ENCODE measurements at places on chromosomes 4 and X.

DNA sequence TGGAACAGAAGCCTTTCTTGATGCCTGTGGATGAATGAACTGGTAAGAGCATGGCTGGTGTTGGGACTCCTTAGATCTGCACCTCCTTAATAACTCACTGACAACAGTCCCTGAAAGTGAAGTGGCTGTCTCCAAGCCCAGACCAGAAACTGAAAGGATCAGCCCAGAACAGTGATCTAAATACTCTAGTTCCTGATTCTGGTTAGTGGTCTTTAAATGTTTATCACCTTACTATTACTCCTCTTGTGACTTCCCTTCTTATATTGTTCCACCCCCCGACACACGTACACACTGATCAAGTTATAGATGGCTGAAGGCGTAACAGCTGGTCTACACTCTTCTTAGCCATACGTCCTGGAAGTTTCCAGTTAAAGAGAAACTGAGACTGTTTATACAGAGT, 33.8 kb upstream of the ARMCX2 start:
- DNase-seq, result no peak

- DNase-seq, result no peak
Measured at GRCh38 chr4:108560616-108561015, 59.8 kb upstream of the RPL34 start.

DNA sequence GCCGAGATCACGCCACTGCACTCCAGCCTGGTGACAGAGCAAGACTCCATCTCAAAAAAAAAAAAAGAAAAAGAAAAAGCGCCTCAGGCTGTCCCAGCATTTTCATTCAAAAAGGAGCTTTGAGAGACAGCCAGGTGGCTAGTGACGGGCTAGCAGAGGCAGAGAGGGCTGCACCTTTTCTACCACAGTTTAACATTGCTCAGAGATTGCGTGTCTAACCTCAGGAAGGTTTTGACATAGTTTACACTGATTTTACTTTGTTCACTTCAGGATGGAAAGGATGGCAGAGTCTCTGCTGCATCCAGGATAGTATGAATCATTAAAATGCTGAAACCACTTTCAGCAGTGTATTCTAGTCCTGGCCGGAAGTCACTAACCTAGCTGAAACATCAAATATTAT, 28.1 kb downstream of the ZFP42 start:
- DNase-seq, result no peak

DNA sequence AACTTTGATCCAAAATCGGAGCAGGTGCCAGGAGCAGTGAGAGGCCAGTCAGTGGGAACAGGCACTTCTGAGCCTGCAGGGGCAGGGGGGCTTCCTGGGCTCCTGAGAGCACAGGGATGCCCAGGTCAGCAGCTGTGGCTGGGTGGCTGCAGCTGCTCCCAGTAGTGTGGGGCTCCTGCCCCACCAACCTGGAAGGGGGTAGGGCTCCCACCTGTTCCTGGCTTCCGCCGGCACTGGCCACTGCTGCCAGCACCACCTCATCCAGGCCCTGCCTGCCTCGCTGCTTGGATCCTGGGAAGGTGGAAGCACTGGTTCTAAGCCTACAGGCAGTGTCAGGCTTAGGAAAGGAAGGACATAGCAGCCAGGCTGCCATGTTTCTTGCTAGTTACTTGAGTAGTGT, 18.6 kb downstream of the GRK4 start:
- no peak for DNase-seq

- no peak for DNase-seq
Measured at GRCh38 chrX:12798601-12799000, 7.4 kb downstream of the PRPS2 start.

DNA sequence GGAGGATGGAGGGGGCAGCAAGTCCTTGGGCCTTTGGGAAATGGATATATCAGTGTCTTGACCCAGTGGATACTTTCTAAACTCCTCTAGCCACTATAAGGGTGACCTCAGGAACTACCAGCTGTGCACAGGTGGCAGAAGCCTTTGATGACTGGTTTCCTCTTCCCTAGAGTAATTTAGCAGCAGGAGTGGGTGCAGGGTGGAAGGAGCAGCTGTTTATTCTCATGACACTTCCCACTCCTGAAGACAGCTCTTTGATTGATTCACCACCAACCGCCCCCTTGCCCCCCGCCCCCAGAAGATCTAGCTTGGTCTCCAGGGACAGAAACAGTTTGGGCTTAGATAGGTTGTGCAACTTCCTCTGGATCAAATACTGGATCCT, 63.0 kb downstream of the GPC3 start:
- DNase-seq, result no peak
